ENCODE measurements at places on chromosomes 11 and 22.

GRCh38 chr11:82462608-82463242 is 270.9 kb downstream of the FAM181B start:
- DNase-seq: no peak

DNA sequence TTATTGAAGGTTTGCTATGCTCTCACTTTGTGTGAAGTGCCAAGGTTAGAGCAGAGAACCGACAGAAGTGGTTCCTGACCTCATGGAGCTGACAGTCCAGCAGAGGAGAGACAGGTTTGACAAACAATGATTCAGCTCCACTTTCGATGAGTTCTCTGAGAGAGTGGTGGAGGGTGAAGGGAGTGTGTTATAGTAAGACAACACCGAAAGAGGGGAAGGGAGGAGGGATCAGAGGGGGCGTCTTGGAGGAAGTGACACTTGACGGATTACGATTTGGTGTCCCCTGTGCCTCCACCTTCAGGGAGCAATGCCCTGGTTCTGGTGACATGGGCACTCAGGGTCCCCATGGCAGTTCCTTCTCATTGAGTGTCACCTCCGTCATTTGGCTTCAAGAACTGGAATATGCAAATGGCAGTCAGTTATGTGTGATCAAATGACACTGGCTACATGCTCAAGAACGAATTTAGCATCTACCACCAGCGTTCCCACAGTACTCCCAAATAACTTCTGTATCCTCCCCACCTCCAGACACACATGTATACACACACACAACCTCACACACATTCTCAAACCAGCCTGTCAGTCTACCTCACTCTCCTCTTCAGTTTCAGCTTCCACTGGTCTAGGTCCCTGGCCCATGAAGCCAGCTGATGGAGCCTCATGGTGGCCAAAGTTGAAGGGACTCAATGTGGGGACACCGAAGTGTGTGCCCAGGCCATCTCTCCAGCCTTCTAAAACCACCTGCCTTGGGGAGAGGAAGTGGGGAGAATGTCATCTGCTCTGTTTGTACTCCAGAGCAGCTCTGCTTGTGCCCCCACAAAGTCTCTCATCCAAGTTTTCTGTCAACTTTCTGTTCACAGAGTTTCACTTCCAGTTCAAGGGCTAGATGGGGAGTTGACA is 31.4 kb upstream of the NUP160 start:
- no peak for DNase-seq

GRCh38 chr22:21014726-21015465 is at the start of gene P2RX6:
P2RX6 (plus strand) TSS chr22:21015165; CDS start chr22:21015175, 10 bp downstream.
- DNase-seq: no peak

DNA sequence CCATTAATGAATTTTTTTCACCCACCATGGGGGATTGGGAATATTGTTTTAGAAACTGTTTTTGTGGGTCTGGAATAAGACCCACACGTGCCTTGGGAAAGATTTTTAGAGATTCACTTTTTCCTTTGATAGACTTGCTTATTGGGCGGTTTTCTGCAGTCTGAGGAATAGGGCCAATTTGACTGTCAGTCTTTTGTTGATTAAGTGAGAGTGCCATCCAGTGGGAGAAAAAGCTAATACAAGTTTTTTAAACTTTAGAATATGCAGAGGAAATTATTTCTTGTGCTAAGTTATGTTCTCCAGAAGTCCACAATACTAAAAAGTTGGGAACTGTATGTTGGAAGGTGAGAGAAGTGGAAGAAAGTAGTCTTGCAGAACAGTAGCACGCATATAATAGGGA is 56.1 kb downstream of the PRMT3 start:
- no peak for DNase-seq

DNA sequence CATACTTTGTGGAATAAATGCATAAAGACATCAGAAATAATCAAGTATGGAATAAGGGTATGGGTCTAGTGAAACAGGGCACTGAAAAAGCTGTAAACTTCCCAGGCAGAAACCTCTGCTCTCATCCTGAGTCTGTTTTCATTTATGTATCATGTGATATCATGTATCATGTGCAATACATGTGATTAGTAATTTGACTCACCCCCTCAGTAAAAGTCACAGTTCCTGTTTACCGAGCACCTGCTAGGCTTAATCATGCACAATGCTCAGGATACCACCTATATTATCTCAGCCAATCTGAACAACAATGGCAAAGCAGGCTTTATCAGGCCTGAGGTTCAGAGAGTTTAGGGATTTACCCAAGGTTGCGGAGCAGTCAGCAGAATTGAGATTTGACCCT is 250.6 kb upstream of the TENM4 start:
- DNase-seq: no peak

- DNase-seq: no peak
Observed at GRCh38 chr22:18031695-18032454, 7.5 kb upstream of the MICAL3 start.

DNA sequence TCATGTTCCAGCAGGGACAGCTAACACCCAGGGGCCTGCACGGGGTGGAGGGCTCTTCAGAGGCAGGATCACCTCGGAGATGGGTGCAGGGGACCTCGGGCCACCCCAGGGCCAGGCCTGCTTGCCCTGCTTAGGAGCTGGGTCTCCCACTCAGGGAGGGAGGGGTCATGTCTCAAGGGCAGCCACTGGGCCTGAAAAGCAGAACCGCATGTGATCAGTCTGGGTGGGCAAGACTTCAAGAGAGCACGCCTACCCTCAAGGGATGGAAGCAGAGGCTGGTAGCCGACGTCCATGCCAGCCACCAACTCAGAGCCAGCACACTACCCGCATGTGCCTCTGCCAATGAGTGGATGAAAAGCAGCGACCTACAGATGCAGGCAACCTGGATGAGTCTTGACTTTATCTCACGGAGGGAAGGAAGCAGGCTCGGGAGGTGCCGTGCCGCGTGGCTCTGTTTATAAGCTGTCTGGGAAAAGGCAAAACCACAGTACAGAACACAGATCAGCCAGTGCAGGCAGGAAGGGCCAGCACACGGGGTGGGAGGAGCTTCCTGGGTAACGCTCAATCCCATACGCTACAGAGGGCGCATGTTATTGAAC is 16.0 kb downstream of the TBX1 start:
- no peak for DNase-seq

DNA sequence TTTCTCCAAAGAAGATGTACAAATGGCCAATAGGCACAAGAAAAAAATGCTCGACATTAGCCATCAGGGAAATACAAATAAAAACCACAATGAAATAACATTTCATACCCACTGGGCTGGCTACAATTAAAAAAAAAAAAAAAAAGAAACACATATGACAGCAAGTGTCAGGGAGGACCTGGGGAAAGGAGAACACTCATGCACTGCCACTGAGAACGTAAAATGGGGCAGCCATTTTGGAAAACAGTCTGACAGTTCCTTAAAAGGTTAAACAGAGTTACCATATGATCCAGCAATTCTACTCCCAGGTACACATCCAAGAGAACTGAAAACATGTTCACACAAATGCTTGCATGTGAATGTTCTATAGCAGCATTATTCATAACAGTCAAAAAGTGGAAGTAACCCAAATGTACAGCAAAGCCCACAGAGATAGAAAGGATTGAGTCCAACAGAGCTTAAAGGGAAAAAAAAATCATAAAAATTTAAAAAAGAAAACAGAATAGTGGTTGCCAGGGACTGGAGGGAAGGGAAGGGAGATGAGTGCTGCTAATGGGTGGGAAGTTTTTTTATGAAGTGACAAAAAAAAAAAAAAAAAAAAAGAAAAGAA is 48.4 kb upstream of the CYP2D6 start:
- no peak for DNase-seq

- DNase-seq: no peak
Observed at GRCh38 chr11:21398195-21398594, 728.8 kb downstream of the NELL1 start.

GRCh38 chr11:18669219-18669596 is 29.4 kb upstream of the TMEM86A start:
- no peak for DNase-seq

GRCh38 chr11:65383778-65384177 is 1.3 kb upstream of the SLC25A45 start:
- DNase-seq: no peak

GRCh38 chr11:132080127-132080526 is 709.7 kb downstream of the NTM start:
- no peak for DNase-seq

- no peak for DNase-seq
Observed at GRCh38 chr11:123796226-123796625, 9.9 kb downstream of the OR6M1 start.

GRCh38 chr11:5038341-5038740 is 8.0 kb upstream of the OR52J3 start:
- DNase-seq: no peak

- no peak for DNase-seq
Observed at GRCh38 chr11:57779276-57779675, 17.7 kb downstream of the CTNND1 start.

DNA sequence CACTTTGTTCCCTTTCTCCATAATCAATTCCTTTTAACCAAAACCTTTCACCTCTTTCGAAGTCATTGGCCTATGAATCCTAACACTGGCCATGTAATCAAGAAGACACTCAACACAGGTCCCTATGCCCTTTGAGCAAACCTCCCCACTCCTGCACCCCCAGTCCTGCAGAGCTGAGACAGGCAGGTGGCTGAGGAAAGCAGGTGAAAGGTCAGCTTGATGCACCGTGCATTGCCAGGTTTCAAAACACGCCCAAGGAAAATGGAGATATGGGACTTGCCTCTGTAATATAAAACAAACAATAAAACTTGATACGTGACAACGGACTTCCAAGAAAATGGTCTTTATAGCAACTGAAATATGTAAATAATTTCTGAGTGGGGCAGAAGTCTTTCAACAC is 10.6 kb downstream of the CPT1A start:
- DNase-seq: no peak

DNA sequence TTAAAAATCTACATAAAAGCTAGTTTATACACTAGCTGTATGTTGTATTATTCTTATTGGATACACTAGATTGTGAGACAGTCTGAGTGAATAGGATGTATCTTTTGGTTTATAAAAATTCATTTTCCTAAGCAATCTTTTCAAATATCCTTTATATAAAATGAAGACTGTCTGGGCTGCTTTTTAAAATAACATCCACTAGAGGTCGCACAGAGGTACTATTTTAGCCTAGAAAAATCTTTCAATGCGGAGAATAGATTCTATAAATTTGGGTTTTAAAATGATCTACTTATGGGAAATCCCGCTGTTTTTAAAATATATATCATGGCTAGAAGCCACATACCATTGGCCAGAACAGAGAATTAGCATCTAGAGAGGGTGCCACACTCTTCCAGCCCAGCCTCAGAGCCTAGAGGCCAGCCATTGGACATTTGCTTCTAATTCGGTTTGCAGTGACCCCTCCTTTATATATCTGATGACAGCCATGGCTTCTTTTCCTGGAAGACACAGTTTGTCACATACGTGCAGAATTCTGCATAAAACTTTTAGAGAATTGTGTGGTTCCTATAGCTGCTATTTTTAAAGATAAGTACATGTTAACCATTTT is 7.3 kb downstream of the C11orf97 start:
- DNase-seq: no peak

GRCh38 chr11:86579406-86579731 is 93.0 kb downstream of the ME3 start:
- no peak for DNase-seq

- no peak for DNase-seq
Observed at GRCh38 chr11:104846216-104846615, 52.0 kb downstream of the CASP12 start.

GRCh38 chr11:18393581-18394274 is 635 bp upstream of the LDHA start:
- no peak for DNase-seq

GRCh38 chr22:35467681-35468434 is 67.9 kb downstream of the MCM5 start:
- no peak for DNase-seq

DNA sequence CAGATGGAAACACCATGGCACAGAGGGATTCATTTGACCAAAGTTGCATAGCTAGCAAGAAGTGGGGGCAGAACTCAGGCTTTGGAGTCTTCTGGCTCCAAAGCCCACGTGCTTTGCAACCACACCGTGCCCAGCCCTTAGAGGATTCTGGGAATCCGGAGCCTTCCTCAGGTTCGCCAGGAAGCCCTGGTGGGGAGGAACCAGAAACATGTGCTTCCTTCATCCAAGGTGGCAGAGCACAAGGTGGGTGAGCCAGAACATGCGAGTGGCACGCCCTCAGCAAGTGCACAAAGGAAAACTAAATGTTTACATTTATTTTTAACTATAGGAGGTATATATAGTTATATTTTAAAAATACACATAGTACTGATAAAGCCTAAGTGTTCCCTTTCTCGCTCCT is 151.9 kb upstream of the NECTIN1 start:
- DNase-seq: no peak

DNA sequence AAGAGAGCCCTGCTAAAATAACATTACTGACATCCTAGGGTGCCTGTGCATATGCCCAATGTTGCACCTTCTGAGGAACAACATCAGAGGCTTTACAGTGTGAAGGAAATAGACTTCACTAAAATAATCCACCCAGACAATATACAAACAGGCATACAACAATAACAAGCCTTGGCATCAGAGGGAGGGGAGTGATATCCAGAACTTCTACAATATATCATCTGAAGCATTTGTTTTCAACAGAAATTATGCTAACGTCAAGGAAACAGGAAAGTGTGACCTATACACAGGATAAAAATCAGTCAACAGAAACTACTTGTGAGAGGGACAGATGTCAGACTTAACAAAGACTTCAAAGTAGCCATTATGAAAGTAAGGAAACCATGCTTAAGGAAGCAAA is 81.3 kb downstream of the CTNND1 start:
- DNase-seq: no peak

GRCh38 chr11:8329847-8330361 is 66.2 kb upstream of the LMO1 start:
- DNase-seq: no peak

DNA sequence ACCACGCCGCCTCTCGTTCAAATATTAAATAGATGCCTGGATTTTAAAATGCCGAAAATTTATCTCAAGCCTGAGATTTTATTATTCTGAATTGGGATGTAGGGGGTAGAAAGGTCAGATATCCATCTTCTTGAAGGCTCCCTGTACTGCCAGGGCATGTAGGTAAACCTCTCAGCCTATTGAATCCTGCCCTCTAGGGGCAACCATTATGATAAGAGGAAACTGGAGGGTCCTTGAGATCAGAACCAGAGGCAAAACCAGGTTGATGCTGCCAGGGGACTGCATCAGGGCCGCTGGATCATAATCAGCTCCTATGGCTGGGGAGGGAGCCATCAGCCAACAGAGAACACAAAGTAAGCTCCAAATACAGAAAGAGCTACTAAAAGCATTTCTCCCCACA is 92.4 kb downstream of the KCNC1 start:
- DNase-seq: no peak

Data from right renal pelvis (tissue), 4 donors.